Dorsolateral prefrontal cortex (tissue), 122 donors: ENCODE measurements at places on chromosomes 13 and 19. TPM values are rescaled to one million over a fixed set of nuclear protein-coding genes. Genes with fewer than 3 reads are reported as not detected.

DNA sequence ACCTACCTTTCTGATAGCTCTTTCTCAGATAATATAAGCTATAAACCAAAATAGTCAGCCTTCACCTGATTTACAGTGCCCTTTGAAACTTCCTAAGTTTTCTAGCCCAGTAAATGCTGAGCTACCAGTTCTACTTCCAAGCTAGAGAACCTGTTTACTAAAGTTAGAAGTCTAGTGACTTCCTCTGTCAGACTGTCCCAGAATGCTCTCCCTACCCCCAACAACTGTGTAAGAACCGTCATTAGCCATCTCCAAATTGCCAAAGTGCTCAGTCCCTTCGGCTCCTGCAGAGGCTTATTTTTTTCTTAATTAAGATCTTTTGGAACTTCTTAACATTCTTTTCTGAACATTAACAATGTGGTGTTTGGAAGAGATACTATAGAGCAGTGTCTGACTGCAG is 3.2 kb upstream of the ABCC4 start:
- no peak for DNase-seq

The SPTBN4 gene
- total RNA-seq = 87.2 TPM

The CEACAM7 gene
- not detected for total RNA-seq

DNA sequence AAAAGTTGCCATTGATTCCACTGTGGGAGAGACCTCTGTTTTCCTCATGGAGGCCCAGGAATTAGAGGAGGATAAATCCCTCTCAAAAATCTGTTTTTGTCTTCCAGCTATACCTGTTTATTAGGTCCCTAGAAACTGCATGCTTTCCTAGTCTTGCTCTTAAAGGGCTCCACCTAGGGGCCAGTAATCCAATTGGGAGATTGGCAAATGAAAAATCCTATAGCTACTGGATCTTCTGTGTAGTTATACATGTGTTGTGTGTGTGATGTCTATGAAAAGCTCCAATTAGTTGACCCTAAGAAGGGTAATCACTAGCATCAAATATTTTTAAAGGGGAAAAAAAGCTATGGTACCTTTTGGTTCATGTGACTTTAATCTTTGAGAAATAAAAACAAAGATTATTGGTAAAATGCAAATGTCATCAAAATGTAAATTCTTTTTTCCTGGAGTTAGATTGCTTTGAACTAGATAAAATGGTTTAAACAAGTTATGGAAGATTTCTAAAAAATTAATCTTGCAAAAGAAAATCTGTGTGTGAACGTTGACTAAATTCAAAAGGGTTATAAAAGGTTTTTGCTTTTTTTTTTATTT is 63.4 kb upstream of the C1QTNF9B start:
- no peak for DNase-seq
